ENCODE measurements at places on chromosomes 2 and 18.

- DNase-seq: no peak
Measured at GRCh38 chr2:32379352-32379751, 22.5 kb downstream of the BIRC6 start.

DNA sequence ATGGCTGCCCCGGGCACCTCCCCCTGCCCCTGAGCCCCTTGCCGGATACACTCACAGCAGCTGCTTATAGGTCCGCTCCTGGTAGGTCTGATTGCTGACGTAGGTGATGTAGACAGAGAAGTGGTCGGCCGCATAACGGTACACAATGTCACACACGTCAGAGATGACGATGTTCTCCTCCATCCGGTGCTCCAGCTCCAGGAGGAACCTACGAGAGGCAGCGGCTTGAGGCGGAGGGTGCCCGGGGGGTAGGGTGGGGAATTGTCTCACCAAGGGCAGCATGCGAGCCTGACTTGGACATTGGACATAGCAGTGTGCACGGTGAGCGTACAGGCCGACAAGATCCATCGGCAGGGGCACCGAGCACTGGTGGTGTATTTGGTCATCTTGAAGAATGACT, 22.8 kb downstream of the SNORC start:
- no peak for DNase-seq

- no peak for DNase-seq
Measured at GRCh38 chr2:36302911-36303310, 52.7 kb upstream of the CRIM1 start.

- no peak for DNase-seq
Measured at GRCh38 chr2:144198116-144198515, 321.8 kb downstream of the ZEB2 start.

DNA sequence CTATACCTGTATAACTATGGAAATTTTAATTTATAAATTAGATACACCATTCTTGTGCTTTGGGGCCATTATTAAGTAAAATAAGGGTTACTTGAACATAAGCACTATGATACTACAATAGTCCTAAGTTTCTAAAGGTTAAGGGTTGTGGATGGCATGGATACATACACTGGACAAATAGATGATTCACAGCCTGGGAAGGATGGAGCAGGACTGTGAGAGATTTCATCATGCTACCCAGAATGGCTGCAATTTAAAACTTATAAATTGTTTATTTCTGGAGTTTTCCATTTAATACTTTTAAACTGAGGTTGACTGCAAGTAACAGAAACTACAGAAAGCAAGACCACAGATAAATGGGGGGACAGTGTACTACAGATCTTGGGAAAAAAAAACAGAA, 295.8 kb upstream of the ZNF804A start:
- DNase-seq: peak; percentile 3

All from amniotic stem cell (primary cell).